Stimulated activated CD8-positive, alpha-beta memory T cell treated with anti-CD3 and anti-CD28 coated beads, Interleukin-7, amount 100 ng/mL, for 1 hour (primary cell): ENCODE measurements at places on chromosomes 2 and 18.

DNA sequence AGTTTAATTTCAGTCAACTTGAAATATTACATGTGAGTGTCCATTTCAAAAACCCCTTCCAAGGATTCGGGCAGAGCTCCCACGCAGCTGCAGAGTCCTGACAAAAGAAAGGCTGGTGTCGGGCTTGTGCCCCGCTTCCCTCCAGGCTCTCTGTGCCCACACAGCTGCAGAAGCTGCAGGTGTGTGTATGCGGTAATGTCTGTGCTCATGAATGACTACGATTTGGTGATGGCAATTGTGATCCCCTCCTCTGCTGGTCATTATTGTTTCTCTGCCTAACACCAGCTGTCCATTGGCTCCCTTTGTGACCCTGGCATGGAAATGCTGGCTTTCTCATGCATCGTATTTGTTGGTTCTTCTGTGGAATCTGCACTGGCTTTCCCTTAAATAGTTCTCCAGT is 224.8 kb downstream of the NUP35 start:
- no peak for DNase-seq

DNA sequence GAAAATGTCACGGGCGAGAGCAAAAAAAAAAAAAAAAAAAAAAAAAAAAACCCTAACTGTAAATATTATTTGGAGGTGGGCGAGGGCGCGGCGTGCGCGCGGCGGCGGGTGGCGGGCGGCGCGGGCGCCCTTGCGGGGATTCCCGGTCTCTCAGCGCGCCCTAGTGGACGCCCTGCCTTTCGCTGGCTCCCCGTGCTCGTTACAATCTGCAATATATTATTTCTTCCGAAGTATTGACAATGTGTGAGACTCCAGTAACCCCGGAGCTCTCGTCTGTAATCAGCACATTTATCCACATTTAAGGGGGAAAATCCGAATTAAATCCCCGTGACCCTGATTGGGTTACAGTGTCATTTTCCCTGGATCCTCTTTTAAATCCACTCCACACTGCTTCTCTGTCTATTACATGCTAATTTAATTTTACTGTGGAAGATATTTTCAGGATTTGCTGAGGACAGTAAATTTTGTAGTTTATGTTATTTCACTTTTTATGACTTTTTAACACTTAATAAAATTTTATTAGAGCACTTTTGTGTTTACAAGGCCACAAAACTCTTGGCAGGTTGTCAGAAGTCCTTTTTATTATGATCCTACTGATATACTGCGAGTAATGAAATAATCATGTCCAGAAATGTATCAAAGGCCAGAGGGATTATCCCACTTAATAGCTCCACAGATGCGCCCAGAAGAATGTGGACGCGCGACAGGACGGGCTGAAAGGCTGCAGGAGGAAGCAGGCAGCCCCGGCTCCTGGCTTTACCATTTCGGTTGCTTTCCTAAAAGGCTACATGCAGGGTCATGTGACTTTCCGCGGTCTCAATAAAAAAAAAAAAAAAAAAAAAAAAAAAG is 369.1 kb downstream of the MTX2 start:
- no peak for DNase-seq

DNA sequence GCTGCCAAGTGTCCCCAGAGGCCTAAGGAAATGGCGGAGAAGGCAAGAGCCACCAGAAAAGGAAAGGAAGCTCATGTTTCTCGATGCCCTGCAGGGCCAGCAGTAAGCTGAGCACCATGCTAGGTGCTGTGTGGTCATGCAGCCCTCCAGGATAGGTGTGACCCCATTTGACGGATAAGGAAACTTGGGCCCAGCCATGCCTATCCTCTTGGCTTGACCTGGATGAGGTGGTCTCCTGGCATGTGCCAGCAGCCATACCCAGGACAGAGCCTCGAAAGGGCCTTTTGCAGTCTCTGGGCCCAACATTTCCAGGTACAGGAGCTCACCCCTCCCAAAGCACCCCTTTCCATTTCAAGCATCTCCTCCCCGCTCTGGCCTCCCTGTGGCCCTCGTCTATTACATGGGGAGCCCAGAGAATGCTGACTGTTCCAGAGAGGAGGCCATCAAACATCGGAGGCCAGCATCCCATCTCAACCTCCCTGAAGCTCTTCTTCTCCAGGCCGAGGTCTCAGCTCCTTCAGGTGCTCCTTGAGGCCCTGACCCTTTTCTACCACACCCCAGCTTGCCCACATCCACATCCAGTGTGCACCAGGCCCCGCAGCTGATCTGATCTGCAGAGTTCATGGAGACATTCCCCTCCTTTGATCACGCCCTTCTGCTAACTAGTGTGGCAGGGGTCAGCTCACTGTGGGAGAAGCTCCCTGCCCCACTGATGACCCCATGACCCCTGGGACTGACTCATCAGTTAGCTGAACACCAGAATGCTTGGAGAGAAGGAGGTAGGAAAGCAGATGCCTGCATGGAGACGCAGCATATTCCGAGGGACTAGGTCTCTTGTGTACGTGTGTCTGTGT is 208.4 kb downstream of the TNS1 start:
- no peak for DNase-seq

GRCh38 chr2:31334311-31335026 is 80.1 kb downstream of the XDH start:
- no peak for DNase-seq

DNA sequence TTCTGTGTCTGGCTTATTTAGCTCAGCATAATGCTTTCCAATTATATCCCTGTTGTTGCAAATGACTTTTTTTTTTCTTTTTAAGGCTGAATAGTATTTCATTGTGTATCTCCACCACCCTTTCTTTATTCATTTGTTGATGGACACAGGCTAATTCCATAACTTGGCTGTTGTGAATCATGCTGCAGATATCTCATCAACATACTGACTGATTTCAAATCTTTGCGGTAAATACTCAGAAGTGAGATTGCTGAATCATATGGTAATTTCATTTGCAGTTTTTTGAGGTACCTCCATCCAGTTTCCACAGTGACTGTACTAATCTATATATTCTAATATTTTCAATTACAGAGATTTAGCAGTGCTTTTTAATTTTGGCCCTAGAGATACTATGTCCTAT is 266.2 kb downstream of the TMX3 start:
- no peak for DNase-seq

- DNase-seq = no peak
Measured at GRCh38 chr2:45636008-45636407, 15.5 kb upstream of the PRKCE start.

DNA sequence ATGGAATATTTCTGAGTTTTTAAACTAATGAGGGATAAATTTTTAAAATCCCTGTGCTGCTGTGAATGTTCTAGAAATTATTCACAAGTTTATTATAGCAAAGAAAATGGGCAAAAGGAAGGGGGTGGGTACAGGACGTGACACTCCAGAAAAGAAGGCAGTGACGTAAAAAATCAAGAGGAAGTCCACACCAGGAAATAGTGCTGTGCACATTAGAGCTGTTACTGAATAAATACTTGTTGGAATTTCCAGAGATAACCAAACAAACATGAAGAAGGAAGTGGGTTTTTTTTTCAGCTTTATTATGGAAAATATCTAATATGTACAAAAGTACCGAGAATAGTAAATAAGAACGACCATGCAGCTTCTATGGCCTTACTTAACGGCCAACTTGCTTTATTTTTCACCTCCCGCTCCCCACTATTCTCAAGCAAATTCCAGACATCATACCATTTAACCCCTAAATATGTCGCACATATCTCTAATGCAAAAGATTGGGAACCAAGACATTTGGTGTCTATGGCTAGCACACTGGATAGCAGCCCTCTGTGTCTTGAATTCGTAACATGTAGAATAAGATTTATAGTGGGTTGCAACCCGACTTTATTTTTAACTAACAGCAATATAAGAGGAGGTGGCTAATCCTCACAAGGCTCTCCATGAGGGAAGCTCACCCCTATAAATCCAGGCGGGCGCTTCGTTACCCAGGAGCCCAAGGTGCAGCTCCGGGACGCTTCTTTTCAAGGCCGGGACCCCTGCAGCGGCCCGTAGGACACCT is 580 bp upstream of the NDUFV2 start:
- DNase-seq = no peak

DNA sequence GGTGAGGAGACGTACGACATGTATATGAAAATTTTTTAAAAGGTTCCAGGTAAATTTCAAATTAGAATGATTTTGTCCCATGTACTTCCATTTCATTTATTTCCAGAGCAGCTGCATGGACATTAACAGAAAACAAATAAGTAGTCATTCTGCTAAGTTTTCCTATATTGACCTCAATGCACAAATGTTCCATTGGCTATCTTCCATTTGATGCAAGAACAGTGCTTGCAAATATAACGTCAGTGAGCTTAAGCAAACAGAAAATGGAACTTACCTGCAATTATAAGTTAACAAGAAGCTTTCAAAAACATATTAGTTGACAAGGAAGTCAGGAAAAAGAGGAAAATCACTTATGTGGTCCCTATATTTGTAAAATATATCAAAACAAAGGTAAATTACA is 16.6 kb downstream of the PAIP2B start:
- no peak for DNase-seq

DNA sequence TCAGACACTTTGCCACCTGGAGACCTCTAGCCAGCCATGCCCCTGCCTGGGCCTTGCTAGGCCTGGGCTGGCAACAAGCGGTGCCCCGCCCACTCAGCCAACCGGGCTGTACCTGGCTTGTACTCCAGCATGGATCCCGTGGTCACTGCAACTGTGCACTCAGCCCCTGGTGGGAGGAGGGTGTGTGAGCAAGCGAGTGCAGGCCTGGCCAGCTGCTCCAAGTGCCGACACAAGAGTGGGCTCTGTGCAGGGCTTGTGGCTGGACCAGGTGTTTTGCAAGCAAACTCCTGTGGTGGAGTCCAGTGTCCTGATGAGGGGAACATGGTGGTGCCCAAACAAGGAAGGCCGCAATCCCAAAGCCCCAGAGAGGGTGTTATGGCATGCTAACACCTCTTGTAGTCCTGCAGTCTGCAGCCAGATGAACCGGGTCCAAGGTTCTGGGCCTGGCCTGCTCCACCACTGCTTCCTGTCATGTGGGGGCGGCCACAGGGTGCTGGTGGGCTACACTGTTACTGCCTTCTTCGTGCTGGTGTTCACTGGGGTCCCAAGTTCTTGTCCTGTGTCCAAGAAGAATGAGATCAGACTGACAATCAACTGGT is 60.1 kb upstream of the CD28 start:
- no peak for DNase-seq

DNA sequence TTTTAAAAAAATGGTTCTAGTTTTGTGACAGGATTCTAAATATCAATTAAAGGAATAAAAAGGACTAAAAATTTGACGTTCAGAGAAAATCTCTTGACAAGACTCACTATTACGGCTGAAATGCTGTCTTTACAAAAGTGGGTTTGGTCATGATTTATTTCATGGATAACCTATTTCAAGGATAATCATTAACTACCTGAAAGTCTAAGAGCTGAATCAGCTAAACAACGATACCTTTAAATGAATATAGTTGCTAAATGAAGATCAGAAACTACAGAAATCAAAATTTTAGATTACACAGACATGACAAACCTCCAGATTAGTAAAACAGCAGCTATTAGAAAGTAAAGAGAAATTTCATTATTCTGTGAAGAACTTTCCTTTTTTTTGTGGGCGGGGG is 35.7 kb downstream of the RTTN start:
- DNase-seq = no peak

GRCh38 chr2:169073963-169074751 is 4.8 kb downstream of the DHRS9 start:
- no peak for DNase-seq

- no peak for DNase-seq
Measured at GRCh38 chr18:23352042-23352441, 101.0 kb upstream of the RIOK3 start.

DNA sequence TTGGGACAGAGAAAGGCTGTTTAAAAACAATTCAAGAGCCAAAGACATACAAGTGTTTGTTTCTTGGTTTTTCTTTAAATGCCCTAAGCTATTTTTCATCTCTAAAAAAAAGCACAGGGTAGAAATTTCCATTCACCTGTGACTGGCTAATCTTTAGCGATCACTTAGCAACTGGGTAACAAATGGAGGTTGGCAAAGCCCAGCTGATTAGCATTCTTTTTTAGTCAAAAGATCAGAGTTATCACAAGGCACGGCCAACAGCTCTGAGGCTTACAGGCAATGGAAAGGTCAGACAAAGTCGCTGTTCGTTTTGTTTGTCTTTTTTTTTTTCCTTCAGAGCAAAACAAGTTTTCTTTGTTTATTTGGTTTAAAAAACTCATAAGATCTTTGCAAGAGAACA is 29.0 kb upstream of the TTR start:
- DNase-seq = no peak

- no peak for DNase-seq
Measured at GRCh38 chr2:70960833-70961647, 17.4 kb upstream of the ANKRD53 start.

DNA sequence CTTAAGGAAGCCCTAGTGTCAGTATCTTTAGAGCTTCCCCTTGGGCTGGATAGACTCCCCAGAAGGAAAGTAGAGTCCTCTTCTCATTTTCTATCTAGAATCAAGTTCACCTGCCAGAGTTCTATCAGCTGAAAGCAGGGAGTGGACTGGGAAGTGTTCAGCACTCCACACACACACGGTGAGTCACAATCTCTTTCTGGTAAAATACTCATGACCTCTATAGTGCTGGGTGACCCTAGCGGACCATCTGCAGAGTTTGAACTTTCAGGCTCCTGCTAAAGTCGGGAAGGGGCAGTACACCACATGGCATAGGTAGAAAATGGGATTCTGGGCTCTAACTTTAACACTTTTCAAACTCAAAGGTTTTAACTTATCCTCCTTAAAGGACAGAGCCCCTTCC is 43.3 kb downstream of the SAP130 start:
- no peak for DNase-seq

DNA sequence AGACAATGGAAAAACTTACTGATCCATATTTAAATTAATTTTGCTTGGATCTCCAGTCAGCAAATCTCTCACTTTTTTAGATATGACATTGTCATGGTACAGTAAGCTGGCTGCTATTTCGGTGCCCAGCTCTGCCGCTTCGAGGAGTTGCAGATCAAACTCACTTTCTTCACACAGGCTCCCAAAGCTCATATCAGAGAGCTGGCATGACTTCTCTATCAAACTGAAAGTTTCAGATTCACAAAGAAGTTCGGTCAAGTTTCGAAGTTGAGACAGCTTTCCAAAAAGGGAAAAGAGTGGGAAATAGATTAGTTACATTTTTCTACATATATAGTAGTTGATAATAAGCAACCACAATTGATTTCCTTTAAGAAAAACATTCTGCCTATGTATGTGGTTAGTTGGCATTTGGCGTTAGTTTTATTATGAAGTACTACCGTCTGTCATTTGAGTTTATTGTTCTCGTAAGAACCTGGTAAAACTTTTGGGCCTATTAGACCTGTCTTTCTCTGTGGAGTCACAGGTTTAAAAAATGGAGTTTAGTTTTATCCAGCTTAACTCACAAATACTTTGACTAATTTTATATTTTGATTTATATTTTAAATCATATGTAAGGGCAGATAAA is 118.8 kb downstream of the ABCA12 start:
- DNase-seq = no peak

GRCh38 chr2:240573516-240574385 is 5.5 kb downstream of the RNPEPL1 start:
- DNase-seq = no peak

GRCh38 chr18:52333860-52334259 is 6.1 kb upstream of the DCC start:
- no peak for DNase-seq

- DNase-seq = no peak
Measured at GRCh38 chr2:154713675-154714074, 15.2 kb downstream of the KCNJ3 start.

- no peak for DNase-seq
Measured at GRCh38 chr18:12470382-12471075, 62.8 kb downstream of the PRELID3A start.
